Stimulated activated effector memory CD8-positive, alpha-beta T cell treated with anti-CD3 and anti-CD28 coated beads, Interleukin-12 subunit alpha, Interleukin-12 subunit beta, amount 100 ng/mL, for 72 hours (primary cell): ENCODE measurements at places on chromosomes 13 and 19.
A peak's percentile ranks its signal among the peaks of the same experiment; 100 is the strongest.

DNA sequence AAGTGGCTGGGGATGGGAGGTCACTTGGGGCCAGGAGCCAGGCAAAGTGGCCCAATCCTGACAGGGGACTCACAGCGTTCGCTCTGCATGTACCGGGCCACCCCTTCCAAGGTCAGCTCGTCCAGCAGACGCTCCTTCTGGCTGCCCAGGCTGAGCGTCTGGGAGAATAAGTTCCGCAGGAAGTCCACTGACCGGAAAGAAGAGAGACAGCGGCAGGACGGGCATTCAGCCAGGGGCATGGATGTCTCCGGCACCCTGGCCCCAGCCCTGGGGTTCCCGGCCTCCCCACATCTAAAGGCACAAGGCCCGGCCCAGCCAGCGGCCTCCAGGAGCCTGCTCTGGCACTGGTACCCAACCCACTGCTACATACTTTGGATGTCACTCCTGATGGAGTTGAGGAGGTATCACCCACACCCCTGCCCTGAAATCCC is 6.1 kb downstream of the SIRT2 start:
- no peak for DNase-seq

DNA sequence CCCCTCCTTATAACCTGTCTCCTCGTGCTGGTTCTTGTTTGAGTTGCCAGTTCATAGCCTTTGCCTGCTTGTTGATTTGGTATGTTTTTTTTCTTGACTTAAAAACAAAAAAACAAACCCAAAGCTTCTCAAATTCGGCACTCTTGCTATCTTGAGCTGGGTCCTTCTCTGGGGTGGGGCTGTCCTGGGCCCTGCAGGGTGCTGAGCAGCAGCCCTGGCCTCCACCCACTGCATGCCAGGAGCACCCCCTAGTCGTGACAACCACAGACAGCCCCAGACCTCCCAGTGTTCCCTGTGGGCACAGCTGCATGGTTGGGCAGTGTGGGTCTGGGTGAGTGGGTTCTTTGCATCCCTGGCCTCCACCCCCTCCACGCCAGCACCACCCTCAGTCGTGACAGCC is 27.8 kb downstream of the KDM4B start:
- DNase-seq = no peak

GRCh38 chr13:114043421-114044053 is 69.7 kb upstream of the C13orf46 start:
- no peak for DNase-seq

- DNase-seq = no peak
These were observed 195.7 kb upstream of the UBL3 start for GRCh38 chr13:30045916-30046704.

- no peak for DNase-seq
These were observed 261.6 kb downstream of the SLITRK6 start for GRCh38 chr13:85537601-85538000.

DNA sequence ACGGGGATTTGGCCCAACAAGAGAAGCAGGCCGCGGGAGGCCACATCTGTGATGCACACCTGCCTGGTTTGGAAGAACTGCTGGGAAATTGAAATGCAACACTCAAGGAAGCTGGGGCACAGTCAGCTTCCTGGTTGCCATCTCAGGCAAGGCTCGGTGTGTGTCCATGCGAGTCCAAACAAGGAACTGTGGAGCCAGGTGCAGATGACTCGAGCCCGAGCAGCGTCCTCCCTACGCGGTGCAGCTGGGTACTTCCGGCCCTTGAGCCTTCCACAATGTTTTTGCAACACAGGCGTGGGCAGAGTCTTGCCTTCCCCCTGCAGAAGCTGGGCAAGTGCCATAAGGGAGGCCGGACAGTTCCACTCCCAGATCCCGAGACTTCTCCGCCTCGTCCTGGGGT is 94.6 kb downstream of the CRYL1 start:
- no peak for DNase-seq

DNA sequence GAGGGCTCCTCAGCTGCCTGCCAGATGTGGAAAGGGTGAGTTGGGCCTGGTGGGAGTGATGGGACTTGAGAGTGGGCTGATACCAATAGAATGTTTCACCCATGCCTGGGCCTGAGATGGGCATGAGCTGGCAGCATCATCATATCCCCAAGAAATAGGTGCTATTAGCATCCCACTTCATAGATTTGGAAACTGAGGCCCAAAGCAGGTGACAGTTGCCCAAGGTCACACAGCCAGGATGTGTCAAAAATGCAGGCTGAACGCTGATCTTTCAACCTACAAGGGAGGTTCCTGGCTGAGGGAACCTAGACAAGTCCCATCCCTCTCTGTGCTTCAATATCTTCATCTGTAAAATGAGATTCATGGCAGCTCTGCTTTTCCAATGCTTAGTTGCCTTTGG is 4.6 kb downstream of the SYDE1 start:
- DNase-seq = no peak

DNA sequence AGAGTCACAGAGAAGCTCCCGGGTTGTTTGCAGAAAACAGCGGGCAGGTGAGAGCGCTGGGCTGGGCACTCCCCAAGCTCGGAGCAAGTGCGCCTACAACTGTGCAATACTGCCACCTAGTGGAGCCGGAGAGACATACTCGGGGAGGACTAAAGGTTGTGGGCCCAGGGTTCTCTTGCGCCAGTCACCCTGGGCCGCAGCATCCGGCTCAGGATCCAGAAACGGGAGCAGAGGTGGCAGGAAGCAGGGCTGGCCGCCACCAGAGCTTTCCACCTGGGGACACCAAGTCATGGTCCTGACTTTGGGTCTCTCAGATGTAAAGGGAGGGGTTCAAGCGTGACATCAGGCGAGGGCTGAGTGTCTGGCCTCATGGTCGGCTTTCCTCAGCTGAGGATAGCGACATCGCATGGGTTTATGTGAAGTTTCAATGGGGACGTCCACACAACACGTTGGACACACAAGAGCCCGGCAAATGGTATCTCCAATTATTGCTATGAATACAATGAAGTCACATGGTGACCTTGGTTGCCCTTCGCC is 11.2 kb upstream of the KLK4 start:
- peak; percentile 81 for DNase-seq

GRCh38 chr13:77139306-77139705 is 112.3 kb upstream of the FBXL3 start:
- no peak for DNase-seq

DNA sequence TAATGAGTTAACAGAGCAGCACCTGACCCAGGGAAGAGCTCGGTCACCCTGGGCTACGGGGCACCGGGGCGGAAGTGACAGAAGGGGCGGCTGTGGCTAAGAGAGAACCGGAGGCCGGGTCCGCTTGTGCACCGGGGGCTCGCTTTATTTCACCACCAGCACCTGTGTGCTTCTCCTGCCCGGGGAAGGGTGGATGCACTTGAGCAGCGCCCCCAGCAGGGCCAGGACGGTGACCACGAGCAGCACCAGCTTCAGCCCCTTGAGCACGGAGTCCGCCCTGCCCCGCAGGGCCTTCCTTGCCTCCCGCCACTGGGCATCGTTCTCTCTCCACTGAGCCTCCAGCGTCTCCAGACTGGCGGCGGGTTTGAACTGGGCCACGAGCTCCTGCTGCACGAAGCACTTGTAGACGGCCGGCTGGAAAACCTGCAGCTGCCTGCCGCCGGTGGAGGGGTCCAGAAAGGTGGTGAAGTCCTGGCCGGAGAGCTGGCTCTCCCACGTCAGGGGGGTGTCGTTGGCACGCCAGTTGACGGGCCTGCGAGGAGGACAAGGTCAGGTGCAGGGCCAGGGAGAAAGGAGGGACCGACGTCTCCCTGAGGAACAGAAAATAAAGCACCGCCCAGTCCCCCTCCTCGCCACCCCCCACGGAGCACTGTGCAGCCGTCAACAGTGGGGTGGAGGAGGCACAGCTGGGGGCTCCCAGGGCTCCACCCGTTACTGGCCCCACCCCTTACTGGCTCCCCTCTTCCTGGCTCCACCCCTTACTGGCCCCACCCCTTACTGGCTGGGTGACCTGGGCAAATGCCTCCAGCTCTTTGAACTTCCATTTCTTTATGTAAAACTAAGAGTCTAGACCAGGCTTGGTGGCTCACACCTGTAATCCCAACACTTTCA is 3.6 kb downstream of the FAM187B start:
- no peak for DNase-seq

DNA sequence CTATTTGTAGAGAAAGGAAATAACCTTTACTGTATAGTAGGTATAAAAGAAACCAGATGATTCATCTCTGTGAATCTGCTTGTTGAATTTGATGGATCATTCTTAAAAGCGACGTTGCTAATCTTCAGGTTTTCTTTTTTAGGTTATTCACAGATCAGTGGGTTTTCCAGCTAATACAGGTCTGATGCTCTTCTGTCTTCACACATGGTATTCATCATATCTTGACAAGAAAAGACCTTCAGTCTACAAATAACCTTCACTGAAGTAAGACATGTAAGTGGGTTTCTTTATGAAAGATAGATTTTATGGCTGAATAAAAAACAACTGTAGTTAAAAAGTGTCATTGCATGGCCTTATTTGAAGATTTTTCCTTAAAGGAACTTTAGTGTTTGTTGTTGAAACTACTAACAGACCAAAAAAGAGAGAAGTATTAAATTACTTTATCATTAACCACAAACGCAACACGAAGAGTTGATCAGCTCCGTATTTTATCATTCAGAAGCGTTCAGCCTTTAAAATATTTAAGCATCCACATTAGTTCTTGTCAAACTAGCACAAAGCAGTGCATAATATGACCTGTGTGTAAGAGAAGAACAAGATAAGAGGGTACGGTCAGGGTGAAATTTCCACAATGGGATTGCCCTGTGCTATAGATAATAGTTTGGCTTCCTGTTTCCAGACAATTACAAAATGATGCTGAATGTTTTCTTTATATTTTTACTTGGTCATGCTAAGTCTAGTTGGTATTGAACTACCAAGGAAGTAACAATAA is 299.5 kb downstream of the MZT1 start:
- DNase-seq = no peak

DNA sequence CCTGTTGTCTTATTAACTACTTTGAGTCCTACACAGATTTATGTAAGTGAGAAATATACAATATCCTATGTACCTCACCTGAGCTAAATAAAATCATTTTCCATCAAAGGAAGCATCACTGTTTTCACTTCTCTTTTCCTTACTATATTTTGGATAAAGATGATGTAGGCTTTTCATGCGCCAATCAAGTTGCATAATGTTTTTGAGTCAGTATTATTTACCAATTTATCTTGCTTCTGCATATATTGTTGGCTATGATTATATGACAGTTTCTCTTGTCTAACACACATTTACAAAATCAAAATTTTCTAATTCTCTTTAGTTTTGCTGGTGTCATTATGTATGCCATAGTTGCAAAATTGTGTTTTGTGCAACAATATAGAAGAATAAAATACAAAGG is 67.9 kb upstream of the FRY start:
- no peak for DNase-seq

- DNase-seq = no peak
These were observed 151.7 kb downstream of the DCLK1 start for GRCh38 chr13:35979361-35979951.

- no peak for DNase-seq
These were observed 57.8 kb downstream of the CCDC70 start for GRCh38 chr13:51919531-51919930.

- DNase-seq = no peak
These were observed 22.0 kb downstream of the ITGBL1 start for GRCh38 chr13:101474419-101474957.

- DNase-seq = no peak
These were observed 125.5 kb upstream of the TRPC4 start for GRCh38 chr13:37995092-37995491.

GRCh38 chr19:11027381-11027780 is 61.9 kb upstream of the LDLR start:
- no peak for DNase-seq

DNA sequence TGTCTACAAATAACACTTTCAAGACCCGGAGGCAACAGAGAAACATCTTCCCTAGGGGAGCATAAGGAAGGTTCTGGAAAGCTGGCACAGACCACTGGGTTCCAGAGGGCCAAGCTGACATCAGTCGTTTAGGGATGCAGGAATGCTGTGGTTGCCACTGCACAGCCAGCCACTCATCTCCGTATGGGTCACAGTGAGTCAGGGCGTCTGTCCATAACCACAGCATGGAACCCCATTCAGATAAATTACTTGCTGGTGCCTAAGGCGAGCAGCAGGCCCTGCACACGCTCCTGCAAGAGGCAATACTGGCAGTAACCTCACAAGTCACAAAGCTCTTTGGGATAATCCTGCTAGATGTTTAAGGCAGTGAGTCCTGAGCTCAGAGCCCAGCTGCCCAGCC is 140.9 kb upstream of the UBL3 start:
- no peak for DNase-seq

DNA sequence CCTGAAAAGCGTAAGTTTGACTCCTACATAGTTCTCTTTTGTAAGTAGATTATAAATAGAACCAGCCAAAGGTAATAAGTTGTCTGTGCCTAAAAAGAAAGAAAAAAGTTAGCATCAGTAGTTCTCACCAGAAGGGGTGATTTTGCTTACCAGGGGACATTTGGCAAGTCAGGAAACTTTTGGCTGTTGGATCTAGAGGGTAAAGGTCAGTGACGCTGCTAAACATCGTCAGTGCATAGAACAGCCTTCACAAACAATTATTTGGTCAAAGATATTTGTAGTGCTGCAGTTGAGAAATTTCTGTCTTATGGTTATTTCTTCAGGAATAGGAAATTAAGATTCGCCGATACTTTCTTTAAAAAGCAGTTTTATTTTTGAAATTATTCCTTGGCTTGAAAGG is 2.0 kb downstream of the USPL1 start:
- no peak for DNase-seq

DNA sequence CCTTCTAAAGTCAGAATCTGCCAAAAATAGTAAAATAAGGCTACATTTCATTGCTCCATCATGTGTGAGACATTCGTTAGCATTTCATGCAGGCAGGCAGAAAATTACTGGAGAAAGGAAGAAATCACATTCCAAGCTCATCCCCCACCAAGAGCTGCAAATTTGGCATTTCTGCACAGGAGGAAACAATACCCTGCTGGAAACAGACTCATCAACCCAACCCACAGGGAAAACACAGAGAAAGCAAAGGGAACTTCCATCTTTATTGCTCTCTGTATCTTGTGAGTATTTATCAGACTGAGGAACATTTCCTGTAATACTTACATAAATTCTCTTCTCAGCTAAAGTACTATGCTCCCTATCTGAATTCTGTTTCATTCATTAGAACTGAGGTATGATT is 95.7 kb downstream of the KCTD12 start:
- no peak for DNase-seq

DNA sequence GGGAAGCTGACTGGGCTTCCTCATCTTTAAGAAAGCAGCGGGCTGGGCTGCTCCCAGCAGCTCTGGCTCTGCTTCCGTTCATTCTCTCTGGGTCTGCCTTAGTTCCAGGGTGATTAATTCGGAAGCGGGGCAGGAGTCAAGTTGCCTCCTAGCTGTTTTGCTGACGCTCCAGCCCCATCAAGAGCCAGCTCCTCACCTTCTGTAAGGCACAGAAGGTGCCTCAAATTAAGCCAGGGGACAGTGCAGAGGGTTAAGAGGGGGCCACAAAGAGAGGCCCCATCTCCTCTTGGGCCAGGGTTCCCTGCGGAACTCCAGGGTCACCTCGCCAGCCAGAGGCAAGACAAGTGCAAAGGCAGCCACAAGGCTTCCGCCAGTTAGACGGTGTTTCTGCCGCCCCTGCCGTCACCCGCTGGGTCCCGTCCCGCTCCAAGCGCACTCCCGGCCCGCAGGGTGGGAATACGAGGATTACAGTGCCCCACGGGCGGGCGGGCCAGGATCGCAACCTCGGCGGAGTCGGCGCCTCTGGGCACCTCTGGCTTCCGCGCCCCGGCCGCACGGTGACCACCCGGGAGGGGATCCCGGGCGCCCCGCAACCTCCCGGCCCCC is 508 bp downstream of the SLC15A1 start:
- DNase-seq = no peak
